ENCODE measurements at places on chromosomes 1 and 21. TPM values are rescaled to one million over a fixed set of nuclear protein-coding genes. Genes with fewer than 3 reads are reported as not detected.

The PARS2 gene
- 4.5 TPM for total RNA-seq

The DISC1 gene
- 0.29 TPM for total RNA-seq

The NPPB gene
- total RNA-seq = not detected

The STMN1 gene
- total RNA-seq = 227 TPM

The ACTL8 gene
- 1.7 TPM for total RNA-seq

The PADI2 gene
- 1.4 TPM for total RNA-seq

The EXTL1 gene
- 0.05 TPM for total RNA-seq

The FNBP1L gene
- 30.0 TPM for total RNA-seq

The SRGAP2B gene
- 13.3 TPM for total RNA-seq

The PPIAL4G gene
- not detected for total RNA-seq

The MANEAL gene
- total RNA-seq = 26.5 TPM

The PROX1 gene
- total RNA-seq = 0.19 TPM

The GSTM1 gene
- not detected for total RNA-seq

The KRTAP12-2 gene
- not detected for total RNA-seq

The C1orf115 gene
- total RNA-seq = 4.5 TPM

The IFNLR1 gene
- total RNA-seq = 0.88 TPM

The ITSN1 gene
- total RNA-seq = 20.0 TPM

The ADAMTS4 gene
- total RNA-seq = not detected

The BARHL2 gene
- not detected for total RNA-seq

The ARHGEF10L gene
- total RNA-seq = 5.8 TPM

The NEGR1 gene
- total RNA-seq = not detected

All from A549 treated with dexamethasone at 1 μM for 4 hours (cell line).